Hematopoietic multipotent progenitor cell treated with erythropoietin and hydrocortisone succinate and interleukin-3 and kit ligand, for 4 days (in vitro differentiated cells): ENCODE measurements at places on chromosomes 4 and X.

GRCh38 chr4:108342325-108342970 lies 173.7 kb upstream of the LEF1 start:
- no peak for DNase-seq

- DNase-seq, result peak; percentile 55
Observed at GRCh38 chr4:74366367-74366911, 1.5 kb downstream of the EREG start.

DNA sequence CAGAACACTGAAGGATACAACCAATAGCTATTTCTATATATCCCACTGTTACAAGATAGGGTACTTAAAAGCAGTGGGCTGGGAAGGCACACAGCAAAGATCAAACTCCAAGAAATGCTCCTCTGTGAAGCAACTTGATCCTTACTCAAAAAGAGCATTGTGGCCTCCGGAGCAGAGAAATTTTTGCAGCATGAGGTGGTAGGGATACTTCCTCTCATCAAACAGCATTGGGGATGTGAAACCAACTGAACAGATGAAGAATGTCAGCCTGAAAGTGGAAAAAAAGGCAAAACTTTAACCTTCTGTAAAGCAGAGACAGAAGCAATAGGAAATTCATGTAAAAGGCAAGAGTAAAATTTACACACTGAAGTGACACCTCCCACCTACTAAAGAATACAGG lies 92.2 kb downstream of the HUWE1 start:
- no peak for DNase-seq

- peak; percentile 41 for DNase-seq
Observed at GRCh38 chrX:38804682-38805431, 3.6 kb downstream of the MID1IP1 start.

DNA sequence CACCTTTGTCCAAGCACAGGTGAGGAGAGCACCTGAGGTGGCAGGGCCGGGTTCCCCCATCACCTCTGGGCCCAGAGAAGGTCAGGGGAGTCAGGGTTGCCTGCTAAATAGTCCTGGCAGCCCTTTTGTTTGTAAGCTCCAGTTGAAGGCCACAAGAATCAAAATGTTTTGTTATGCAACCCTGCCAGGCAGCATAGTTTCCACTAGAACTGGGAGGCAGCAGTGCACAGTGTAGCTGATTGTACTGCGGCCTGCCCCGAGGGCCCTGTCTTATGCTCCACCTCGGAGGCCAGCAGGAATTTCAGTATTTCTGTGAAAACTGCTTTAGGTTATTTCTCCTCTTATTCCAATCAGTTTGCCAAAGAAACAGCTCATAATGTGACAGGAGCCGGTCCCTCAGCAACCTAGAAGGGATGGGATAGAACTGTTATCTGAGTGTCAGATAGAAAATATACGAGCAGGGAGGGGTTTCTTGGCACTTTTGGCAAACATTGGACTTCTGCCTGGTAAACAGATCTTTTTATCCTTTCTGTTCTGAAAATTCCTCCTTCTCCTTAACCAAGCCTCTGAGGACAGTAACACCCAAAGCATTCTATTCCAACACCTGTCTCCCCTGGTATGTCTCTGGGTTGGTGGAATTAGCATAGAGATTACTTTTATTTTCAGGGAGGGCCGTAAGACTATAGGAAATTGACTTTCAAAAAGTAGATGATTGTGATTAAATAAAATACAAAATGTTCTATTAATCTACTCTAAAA lies 93.6 kb downstream of the LNX1 start:
- DNase-seq, result no peak

GRCh38 chr4:96189761-96190160 lies 349.9 kb downstream of the PDHA2 start:
- DNase-seq, result no peak

- peak; percentile 77 for DNase-seq
Observed at GRCh38 chr4:64539234-64539849, 130.1 kb upstream of the TECRL start.

GRCh38 chr4:40309250-40309774 lies 25.8 kb upstream of the CHRNA9 start:
- DNase-seq, result peak; percentile 94

GRCh38 chr4:12178614-12179610 lies 750.2 kb upstream of the HS3ST1 start:
- DNase-seq, result no peak

DNA sequence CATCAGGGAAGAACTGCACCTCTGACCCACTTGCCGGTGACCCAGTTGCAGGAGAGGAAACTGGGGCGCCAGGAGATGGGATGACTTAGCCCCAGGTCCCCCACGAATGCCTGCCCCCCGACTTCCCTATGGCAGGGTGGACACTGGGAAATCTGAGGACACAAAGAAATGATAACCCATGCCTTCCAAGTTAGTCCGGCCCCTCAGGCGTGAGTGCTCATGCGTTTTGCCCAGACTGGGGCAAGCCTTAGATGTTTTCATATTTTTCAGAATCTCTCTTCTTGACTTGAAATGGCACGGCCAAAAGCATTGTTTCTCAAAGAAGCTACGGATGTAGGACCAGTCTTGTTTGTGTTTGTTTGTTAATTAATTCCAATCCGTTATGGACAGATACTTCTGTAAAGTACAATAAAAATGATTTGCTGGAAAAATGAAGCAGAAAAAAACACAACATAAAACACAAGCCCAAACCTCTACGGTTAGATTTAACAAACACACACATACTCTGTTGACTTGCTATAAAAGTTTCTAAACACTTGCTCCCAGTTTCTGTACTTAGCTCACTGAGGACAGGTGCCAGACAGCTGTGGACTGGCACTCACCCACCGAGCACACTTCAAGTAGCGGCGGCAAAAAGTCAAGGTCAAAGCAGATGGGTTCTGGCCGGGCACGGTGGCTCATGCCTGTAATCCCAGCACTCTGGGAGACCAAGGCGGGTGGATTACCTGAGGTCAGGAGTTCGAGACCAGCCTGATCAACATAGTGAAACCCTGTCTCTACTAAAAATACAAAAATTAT lies 341.5 kb downstream of the BCOR start:
- no peak for DNase-seq

- DNase-seq, result no peak
Observed at GRCh38 chr4:151166636-151167035, 67.2 kb downstream of the RPS3A start.

GRCh38 chr4:121016611-121017010 lies 55.7 kb downstream of the NDNF start:
- DNase-seq, result no peak

GRCh38 chr4:39166177-39166576 lies 16.2 kb upstream of the WDR19 start:
- no peak for DNase-seq

DNA sequence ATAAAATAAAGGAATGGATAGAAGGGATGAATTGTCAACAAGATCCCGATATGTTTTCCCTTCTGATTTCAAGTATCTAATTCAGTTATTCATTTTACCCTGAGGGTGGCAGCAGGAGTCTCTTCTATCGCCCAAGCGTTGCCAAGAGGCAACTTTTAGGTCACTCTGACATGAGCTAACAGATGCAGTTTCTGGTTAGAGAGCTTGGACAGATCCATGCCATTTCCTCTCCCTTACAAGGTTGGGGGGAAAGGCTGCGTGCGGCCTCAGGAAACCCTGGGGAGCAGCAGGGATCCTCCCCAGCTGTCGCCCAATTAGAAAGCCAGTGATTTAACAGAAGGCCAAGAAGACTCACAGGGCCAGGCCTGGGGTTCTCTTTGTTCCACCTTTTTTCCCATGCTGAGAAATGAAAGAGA lies 35.3 kb upstream of the WAS start:
- DNase-seq, result peak; percentile 76

- DNase-seq, result no peak
Observed at GRCh38 chr4:176238826-176239225, 30.2 kb downstream of the ASB5 start.

DNA sequence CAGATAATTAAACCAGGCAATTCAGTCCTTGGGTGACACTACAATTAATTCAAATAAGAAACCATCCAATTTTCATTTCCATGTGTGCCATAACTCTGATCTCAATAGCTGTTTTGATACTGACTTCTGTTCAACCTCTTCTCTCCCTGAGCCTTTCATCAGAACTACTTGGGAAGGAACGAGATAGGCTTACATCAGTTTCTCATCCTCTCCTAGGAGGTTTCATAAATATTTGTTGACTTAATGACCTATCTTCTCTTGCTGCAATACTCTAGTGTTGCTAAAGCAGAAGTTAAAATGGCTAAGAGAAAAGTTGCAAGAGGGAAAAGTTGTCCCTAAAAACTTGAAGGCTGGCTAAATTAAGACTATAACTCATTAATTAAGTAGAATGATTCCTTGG lies 41.8 kb downstream of the PRKG2 start:
- no peak for DNase-seq

- DNase-seq, result no peak
Observed at GRCh38 chr4:188206783-188207182, 67.5 kb downstream of the TRIML1 start.

DNA sequence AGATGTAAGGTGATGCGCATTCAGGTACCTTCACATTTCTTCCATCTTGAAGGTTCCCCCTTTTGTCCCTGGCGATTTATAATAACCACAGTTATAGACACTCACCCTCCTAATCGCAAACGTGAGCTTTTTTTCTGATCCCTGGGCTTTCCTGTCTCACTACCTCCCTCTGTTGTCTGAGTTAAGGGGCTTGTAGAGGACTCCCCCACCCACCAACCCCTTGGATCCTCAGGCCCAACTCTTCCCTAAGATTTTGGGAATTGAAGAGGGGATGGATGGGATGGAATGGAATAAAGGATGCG lies 1.4 kb downstream of the CNKSR2 start:
- DNase-seq, result peak; percentile 14

GRCh38 chr4:156790866-156791265 lies 180.7 kb downstream of the PDGFC start:
- DNase-seq, result no peak

- DNase-seq, result peak; percentile 89
Observed at GRCh38 chr4:142405021-142405694, 440.9 kb downstream of the INPP4B start.

DNA sequence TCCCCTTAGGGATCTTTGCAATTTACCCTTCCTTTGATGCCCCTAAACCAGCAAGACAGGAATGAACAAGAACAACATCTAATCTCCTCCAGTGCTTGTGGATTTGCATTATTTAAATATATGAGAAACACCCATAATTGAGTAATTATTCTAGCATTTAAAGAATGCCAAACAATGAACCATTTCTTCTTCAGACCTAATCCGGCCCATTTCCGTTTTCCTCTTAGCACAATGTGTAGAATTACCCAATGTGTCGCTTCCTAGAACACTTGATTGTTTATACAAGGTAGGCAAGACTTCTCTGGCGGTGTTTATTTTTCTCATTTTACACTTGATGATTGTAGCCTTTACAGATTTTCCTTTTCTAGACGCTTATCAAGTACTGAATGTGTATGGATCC lies 43.5 kb downstream of the CLDN34 start:
- no peak for DNase-seq

GRCh38 chrX:30971774-30972603 lies 82.9 kb upstream of the TAB3 start:
- DNase-seq, result peak; percentile 75

- DNase-seq, result no peak
Observed at GRCh38 chrX:129262912-129263311, 260.4 kb downstream of the SMARCA1 start.

DNA sequence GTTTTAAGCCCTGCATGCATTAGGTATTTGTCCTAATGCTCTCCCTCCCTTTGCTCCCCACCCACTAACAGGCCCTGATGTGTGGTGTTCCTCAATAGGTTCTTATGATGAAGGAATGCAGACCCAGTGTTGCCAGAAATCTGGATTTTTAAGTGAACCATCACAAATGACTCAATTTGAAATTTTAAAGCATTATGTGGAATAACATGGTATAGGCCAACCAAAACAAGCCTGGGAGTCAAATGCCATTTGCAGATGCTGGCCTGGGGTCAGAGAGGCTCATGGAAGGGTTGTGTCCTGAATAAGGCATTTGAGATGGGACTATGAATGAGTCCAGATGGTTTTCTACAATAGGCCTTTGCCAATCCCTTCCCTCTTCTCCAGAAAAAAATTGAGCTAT lies 179.6 kb downstream of the SHROOM3 start:
- DNase-seq, result no peak

- no peak for DNase-seq
Observed at GRCh38 chr4:168433571-168433970, 46.7 kb downstream of the DDX60L start.

- no peak for DNase-seq
Observed at GRCh38 chr4:113738251-113738650, 23.3 kb downstream of the CAMK2D start.

DNA sequence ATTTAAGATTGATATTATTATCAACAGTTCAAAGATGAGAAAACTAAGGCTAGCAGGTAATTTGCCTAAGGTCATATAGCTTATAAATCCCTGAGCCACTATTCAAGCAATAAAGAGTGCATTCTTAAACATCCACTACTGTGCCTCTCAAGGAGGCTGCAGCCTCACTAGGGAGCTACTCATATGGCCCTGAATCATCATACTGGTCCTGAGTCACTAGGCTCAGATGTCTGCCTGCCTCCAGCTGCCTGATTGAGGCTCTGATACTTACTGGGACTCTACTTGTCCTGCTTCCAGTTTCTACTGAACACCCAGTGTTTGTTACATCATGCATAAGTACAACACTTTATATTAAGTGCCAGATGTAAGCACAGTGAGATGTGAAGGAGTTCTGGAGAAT lies 110.7 kb downstream of the AASDH start:
- no peak for DNase-seq

DNA sequence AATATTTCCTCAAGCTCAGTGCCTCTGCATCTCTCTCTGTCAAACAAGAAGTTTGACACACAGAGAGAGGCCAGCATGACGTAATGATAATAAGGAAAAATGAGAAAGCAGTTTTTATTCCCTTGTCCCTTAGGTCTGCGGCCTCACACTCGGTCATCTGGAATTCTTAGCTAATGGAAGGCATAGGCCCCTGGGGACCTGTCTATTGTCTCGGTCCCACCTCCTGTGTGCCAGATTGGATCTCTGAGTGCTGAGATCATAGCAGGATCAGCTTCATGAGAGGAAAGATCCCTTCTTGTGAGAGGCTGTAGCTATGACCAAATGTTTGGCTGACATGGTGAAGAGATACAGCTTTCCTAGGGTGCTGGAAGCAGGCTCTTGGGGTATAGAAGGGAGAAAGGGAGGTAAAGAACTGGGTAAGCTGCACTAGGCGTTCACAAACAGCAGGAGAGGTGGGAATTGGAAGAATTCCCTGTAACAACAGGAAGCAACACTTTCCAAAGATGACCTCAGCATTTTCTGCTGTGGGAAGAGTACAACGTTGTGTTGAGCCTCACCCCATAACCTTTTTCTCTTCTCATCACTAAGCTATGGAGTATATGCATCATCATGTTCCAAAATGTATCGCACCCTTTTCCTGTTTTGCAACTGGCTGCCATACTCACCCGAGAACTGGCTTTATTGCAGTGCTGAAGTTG lies 20.2 kb downstream of the TMEM31 start:
- no peak for DNase-seq

GRCh38 chr4:26171941-26172340 lies 148.9 kb upstream of the RBPJ start:
- no peak for DNase-seq

GRCh38 chr4:94548571-94548970 lies 96.8 kb downstream of the PDLIM5 start:
- peak; percentile 83 for DNase-seq
